ENCODE measurements at places on chromosomes 5 and 9.

DNA sequence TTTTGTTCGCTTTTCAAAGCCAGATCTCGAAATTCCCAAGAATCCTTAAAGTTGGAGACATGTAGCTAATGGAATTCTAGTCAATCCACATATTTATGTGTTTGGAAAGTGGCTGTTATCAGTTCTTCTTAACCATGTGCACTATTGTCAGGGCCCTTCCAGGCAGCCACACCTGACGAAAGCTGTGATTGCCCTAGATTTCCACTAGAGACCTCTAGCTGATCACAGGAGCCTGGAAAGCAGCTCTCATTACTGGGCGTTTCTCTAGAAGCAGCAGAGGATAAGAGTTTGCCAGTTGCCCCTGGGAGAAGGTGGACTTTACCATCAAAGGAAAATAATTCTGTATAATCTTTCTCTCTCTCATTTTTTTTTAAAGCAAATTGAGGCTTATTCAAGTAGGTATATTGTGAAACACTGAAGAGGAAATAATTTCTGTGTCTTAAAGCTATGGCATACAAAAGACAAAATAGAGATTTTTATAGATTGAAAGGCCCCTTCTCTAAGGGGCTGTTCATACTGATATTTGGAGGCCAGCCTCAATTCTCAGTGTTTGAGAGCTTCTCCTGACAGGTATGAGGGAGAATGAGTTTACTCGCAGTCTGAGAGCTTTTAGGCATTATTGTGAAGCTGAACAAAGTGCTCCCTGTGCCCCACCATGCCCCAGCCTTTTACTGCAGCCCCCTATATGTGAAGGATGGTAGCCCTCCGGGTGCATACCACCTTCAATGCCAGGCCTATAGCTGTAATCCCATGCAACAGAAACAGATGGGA is 405.4 kb upstream of the ACTBL2 start:
- DNase-seq, result peak; percentile 51

- DNase-seq, result no peak
These were observed 21.3 kb downstream of the ARRDC3 start for GRCh38 chr5:91361790-91362189.

DNA sequence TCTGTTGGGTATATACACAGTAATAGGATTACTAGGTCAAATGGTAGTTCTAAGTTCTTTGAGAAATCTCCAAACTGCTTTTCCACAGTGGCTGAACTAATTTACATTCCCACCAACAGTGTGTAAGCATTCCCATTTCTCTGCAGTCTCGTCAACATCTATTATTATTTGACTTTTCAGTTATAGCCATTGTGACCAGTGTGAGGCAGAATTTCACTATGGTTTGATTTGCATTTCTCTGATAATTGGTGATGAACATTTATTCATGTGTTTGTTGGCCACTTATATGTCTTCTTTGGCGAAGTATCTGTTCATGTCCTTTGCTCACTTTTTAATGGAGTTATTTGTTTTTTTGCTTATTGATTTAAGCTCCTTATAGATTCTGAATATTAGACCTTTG is 596.2 kb upstream of the DAB2 start:
- no peak for DNase-seq

- no peak for DNase-seq
These were observed 62.6 kb upstream of the XPA start for GRCh38 chr9:97759581-97760288.

DNA sequence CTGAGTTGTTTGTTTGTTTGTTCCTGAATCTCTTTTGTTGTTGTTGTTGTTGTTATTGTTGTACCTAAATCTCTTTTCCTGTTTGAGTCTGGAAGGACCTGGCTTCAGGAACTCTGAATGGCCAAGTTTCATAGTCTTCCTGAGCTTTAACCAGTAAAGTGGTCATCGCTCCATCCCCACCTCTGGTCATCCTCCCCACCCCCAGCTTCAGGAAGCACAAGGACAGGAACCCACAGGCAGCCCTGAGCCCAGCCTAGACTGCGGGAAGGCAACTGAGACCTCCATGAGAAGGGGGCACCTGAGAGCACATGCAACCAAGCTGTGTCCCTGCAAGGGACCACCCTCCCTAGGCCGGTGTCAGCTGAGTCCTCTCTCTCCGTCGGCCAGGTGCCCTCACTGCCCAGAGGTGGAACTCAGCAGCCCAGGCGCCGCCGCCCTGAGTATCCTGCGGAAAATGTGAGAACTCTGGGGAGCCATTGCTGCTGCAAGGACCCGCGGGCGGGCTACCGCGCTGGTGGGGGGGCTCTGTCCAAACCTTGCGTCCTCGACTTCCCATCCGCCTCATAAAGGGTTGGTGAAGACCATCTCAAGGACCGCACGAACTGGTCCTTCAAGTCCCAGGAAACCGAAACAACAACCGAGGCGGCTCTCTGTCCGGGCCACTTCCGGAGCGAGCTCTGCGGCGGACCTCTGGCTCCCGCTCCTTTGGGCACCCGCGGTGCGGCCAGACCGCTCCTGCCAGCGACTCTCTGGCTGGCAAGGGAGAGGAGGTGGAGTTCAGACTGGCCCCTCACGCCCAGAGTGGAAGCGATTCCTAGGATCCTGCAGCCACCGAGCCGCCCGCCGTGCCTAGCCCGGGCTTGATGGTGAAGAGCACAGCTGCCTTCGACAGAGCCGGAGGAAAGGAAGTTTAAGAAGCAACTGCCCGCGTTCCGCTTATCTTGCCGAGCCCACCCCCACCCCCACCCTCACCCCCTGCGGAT is 4.2 kb downstream of the BARX1 start:
- DNase-seq, result peak; percentile 62

DNA sequence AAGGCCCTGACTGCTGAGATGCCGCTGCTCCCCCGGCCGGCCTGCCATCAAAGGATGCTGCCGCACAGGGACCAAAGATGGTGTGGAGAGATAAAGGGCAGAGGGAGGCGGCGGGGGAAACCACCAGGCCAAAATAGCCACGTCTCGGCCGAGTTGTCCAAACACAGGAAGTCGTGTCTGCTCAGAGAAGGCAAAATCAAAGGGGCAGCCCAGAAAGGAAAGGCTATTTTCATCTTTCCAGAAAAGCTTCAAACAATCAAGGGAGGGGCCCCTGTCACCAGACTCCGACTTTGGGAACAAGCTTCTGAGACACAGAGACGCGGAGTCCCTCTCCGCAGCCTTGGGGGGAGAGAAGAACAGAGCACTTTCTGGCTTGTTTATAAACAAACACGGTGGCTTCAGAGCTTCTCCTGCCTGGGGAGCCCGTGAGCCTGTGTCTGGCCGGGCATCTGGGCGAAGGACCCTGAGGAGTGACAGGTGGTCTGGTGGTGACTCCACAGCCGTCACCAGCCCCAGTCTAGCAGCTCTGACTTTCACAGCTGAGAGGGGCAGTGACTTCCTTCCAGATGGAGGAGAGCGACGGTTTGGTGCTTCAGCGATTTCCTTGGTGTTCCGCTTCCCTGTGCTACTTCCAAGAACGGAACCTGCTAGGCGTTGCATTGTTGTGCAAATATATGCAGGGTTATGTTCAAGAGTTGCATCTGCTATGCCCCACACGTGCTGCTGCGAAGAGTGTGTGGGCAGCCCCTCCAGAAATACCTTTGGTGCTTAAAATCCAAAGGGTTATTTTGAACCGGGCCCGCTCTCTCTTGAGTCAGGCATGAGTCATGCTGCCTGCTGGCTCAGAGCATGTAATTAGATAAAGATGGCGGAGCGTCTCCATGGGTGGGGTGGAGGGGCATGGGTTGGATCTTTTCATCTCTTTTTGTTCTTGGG is 24.0 kb downstream of the ADAMTSL2 start:
- DNase-seq, result peak; percentile 43

DNA sequence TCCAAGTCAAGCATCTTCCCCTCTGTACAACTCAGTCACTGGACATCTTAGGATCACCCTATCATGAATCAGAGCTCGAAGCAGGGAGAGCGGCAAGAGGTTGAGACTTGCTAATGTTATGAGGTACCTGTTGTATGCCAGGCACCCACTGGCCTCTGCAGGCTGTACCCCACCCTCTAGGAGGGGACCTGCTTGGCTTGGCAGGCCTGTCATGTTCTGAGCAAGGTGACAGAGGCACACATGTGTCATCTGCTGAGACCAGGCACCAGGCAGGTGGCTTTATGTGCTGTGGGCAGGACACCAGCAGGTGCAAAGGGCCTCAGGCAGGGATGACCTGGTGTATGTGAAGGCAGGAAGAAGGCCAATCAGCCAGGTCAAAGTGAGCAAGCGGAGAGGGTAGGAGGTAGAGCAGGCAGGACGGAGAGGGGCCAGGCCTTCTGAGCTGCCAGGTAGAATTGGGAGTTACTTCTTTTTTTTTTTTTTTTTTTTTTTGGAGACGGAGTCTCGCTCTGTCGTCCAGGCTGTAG is 60.3 kb upstream of the RPL26L1 start:
- no peak for DNase-seq

GRCh38 chr5:103894882-103895281 is 332.3 kb upstream of the NUDT12 start:
- no peak for DNase-seq

GRCh38 chr5:169354263-169354662 is 53.3 kb upstream of the SLIT3 start:
- no peak for DNase-seq

- DNase-seq, result no peak
These were observed 7.5 kb upstream of the CDH6 start for GRCh38 chr5:31185951-31186350.

DNA sequence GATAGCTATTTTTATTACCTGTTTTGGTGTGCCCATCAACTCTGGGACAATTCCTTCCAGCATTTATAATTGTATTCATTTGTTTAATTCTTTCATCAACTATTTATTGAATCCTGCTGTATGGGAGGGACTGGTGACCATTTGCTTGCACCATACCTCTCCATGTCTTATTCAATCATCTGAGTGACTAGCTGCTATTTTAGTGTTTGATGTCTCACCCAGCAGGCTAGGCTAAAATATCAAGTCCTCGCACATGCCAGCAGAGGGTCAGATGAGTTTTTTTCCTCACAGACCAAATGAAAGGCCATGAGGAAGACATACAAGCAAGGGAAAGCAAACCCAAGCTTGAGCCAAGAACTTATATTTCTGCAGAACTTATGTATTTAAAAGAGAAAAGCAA is 63.9 kb downstream of the CETN3 start:
- DNase-seq, result no peak

- DNase-seq, result no peak
These were observed 10.5 kb upstream of the TMEM252 start for GRCh38 chr9:68551191-68551590.

- no peak for DNase-seq
These were observed 84.7 kb downstream of the DOCK2 start for GRCh38 chr5:169721771-169722170.

DNA sequence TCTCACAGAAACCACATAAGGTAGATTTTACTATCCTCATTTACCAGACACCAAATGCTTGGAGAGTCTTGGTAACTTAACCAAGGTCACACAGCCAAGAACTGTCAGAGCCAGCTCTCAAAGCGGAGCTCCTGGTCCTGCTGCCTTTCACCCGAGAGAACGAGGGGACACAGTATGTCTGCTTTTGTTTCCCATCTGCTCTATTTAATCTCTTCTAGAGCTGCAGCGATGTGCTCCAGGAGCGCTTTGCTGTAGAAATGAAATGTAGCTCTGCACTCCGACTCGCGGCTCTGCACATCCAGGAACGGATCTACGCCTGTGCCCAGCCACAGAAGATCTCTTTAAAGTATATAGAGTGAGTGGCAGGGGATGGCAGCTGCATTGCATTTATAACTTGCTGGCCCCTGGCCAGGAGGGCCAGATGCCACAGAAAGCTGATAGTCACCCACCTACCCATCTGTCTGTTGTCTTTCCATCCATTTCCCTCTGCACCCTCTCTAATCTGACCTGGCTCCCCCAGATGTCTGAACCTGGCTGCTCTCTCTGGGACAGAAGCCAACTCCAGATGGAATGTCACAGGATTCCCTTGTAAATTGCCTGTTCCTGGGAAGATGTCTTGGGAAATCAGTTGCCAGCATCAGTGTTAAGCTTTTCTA is 21.4 kb upstream of the TRMT10B start:
- no peak for DNase-seq

DNA sequence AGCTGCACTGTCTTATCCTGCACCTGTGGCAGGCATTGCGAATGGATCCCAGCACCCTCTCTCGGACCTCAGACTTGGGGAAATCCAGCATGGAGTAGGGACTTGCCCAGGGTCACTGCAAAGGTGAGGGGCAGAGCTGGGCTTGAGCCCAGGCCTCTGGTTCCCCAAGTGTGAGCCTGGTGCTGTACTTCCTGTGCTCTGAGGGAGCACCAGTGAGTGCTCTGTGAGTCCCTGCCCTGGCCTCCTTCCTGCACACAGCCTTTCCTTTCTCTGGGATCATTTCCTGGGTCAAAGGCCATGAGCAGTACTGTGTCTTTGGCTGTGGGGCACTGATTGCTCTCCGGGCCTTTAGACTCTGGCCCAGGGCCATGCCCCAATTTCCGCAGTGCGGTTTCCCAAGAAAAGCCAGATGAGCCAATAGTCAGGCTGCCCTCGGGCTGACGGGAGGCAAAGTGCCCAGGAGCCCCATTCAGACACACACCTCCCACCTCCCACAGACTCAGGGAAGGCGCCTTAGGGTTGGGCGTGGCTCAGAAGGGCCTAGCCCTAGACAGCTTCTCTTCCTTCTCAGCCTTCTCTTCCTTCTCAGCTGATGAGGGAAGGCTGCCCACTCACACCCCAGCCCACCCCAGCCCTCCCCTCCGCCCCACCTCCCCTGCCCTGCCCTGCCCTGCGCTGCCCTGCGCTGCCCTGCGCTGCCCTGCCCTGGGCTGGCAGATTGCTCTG is 23.3 kb upstream of the TRIM14 start:
- peak; percentile 46 for DNase-seq

GRCh38 chr9:68711281-68711680 is 6.2 kb downstream of the PIP5K1B start:
- no peak for DNase-seq

- DNase-seq, result no peak
These were observed 86.9 kb upstream of the TTC23L start for GRCh38 chr5:34751807-34752736.

- DNase-seq, result peak; percentile 61
These were observed 2.4 kb downstream of the NFIL3 start for GRCh38 chr9:91421128-91421765.

GRCh38 chr5:57181154-57181553 is 7.3 kb downstream of the GPBP1 start:
- DNase-seq, result no peak

DNA sequence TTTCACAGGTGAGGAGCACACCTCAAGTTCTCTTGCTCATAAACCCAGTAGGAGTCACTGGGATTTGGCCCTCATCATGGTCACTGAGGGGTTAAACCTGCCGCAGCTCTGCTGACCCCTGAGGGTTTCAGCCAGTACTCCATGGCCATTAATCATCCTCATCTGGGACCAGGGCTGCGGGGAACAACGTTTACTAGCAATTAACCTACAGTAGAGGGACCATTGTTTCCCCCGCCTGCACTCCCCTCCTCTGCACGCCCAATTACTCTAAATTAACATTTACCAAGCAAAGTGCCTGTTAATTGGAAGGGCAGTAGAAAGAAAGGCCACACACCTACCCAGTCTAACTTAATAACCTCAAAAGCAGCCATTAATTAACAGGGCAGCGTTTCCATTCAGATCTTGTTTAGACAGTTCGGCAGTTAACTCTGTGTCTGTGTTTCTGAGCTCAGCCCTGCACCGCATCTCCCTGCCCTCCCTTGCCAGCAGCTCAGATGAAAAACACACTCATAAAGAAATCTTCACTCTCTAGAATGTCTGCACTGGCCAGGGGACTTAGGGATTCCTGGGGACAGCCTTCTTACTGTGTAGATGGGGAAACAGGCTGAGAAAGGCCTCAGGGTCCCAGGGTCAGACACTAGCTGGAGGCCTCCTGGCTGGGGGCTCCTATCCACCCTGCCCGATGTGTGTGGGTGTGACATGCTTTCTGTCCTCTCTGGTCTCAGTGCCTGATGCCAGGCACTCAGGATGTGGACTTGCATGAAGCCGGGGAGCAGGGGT is 51.6 kb downstream of the ALG2 start:
- no peak for DNase-seq

All from fibroblast of gingiva (primary cell).